ENCODE measurements at places on chromosomes 7 and 10. TPM values are rescaled to one million over a fixed set of nuclear protein-coding genes. Genes with fewer than 3 reads are reported as not detected.

Gene AKR1D1
- not detected for total RNA-seq

Gene C10orf105
- not detected for total RNA-seq

Gene EXOSC1
- 55.0 TPM for total RNA-seq

Gene MYO1G
- 0.27 TPM for total RNA-seq

Gene GNA12
- 41.3 TPM for total RNA-seq

Gene CALY
- 0.74 TPM for total RNA-seq

Gene CLCN1
- 0.03 TPM for total RNA-seq

Gene ACTR3C
- not detected for total RNA-seq

Gene SMO
- total RNA-seq: 11.8 TPM

Gene LRRC17
- 0.09 TPM for total RNA-seq

Gene PTF1A
- total RNA-seq: not detected

Gene CALML3
- total RNA-seq: not detected

Gene IKZF1
- not detected for total RNA-seq

Gene UCMA
- total RNA-seq: not detected

Gene LEP
- not detected for total RNA-seq

Gene ADRA2A
- total RNA-seq: 0.20 TPM

Gene HOXA6
- 1.7 TPM for total RNA-seq

Gene HMX2
- total RNA-seq: not detected

Gene SEMA3E
- 1.8 TPM for total RNA-seq

Gene CPA4
- total RNA-seq: 3.6 TPM

Gene VWDE
- 0.58 TPM for total RNA-seq

Gene TLL2
- total RNA-seq: 0.07 TPM

Gene CALHM3
- total RNA-seq: 0.35 TPM

Gene C7orf33
- not detected for total RNA-seq

Gene OIT3
- total RNA-seq: 0.06 TPM

Gene FBXO24
- 0.35 TPM for total RNA-seq

Gene PRKG1
- total RNA-seq: 0.01 TPM

Gene SFRP4
- 4.3 TPM for total RNA-seq

Gene ADARB2
- total RNA-seq: 0.17 TPM

Gene NACAD
- total RNA-seq: 0.25 TPM

Gene LIPK
- not detected for total RNA-seq

Gene ARHGAP22
- 3.4 TPM for total RNA-seq
